Calu3 (cell line): ENCODE measurements at places on chromosomes 5 and 9. TPM values are rescaled to one million over a fixed set of nuclear protein-coding genes. Genes with fewer than 3 reads are reported as not detected.

Gene PCDHGA4
- total RNA-seq = 0.07 TPM in 2 replicates

Gene DND1
- total RNA-seq = 2.8 and 2.9 TPM in 2 replicates

Gene FAXDC2
- not detected in 2 replicates for total RNA-seq

Gene GCNT4
- 4.5 and 5.8 TPM in 2 replicates for total RNA-seq

Gene UBE2QL1
- not detected in 2 replicates for total RNA-seq

Gene IFNK
- not detected in 2 replicates for total RNA-seq
